ENCODE measurements at places on chromosomes 2 and 18.

GRCh38 chr2:8676921-8677645 is 4.8 kb upstream of the ID2 start:
- DNase-seq = no peak

- no peak for DNase-seq
Measured at GRCh38 chr2:213238753-213239495, 45.3 kb upstream of the SPAG16 start.

DNA sequence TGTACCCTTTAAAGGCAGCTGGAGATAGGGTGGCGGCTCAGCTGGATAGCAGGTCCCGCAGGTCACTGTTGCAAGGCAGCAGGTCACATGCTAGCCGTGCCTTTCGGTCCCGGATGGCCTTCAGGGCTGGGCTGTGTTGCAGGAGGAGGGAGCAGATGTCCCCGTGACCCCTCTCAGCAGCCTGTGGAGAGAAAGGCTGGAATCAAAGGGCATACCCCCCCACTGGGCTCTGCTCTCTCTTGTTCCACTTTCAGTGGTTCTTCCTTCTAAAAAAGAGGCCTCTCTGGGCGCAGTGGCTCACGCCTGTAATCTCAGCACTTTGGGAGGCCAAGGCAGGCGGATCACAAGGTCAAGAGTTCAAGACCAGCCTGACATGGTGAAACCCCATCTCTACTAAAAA is 4.4 kb upstream of the ANKRD23 start:
- DNase-seq = no peak

DNA sequence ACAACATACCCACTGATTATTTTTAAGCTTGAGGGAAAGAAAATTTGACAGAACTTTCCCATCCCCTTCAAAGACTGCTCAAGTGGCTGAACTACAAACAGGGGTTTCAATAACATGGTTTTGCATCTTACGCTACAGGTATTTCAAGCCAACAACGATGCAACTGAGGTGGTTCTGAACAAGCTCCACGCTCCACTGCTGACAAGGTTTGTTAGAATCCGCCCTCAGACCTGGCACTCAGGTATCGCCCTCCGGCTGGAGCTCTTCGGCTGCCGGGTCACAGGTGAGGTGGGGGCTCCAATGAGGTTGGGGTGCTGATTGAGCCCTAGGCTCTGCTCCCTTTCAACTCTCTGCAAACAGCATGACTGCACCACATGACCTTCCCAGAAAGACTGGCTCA is 58.1 kb downstream of the NRP2 start:
- no peak for DNase-seq

DNA sequence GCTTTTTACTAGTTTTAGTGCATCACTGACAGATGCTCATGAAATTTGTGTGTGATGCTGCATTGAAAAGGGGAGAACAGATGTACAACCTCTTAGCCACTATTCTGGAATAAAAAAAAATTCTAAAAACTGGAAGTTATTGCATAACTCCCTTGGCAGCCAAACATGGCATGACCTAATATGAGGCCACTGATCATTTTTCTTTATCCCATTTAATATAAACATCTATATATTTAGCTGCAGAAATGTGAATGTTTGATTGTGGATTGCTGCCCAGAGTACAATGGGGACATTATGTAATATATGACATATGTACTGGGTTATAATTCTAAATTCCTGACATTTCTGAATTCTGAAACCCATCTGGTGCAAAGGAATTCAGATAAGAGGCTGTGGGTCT is 86.5 kb downstream of the CDCA7 start:
- DNase-seq = no peak

- no peak for DNase-seq
Measured at GRCh38 chr18:44599412-44599811, 81.3 kb upstream of the SETBP1 start.

DNA sequence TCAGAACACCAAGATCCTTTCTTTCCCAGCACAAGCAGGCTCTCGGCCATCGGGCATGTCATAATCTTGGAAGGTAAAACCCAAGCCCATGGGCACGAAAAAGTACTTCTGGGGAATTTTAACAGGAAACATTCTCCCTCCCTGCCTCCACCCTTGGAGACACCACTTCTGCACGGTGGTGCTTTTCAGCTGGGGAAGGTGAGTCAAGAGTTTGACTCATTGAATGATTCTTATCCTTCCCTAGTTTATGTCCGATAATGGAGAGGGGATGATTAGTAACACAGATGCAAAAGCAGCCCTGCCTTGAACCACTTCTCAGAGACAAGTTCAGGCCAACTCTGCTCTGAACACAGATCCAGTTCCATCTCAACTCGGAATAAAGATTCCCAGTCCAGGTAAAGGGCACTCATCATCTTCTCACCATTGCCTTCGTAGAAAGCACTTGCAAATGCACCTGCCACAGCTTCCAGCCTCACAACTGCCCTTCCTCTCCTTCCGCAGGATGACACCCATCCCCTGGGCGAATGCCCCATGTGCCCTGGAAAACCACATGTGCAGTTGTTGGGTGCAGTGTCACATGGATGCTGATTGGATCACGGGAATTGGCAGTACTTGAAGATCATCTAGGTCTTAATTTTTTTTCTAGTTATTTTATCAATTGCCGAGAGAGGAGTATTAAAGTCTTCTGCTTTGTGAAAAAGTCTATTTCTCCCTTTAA is 136.2 kb downstream of the PXDN start:
- no peak for DNase-seq

GRCh38 chr2:150212722-150213171 is 274.7 kb downstream of the RND3 start:
- no peak for DNase-seq

- DNase-seq = no peak
Measured at GRCh38 chr2:70870790-70871189, 35.2 kb upstream of the CD207 start.

- no peak for DNase-seq
Measured at GRCh38 chr2:14199040-14199439, 433.5 kb upstream of the LRATD1 start.

DNA sequence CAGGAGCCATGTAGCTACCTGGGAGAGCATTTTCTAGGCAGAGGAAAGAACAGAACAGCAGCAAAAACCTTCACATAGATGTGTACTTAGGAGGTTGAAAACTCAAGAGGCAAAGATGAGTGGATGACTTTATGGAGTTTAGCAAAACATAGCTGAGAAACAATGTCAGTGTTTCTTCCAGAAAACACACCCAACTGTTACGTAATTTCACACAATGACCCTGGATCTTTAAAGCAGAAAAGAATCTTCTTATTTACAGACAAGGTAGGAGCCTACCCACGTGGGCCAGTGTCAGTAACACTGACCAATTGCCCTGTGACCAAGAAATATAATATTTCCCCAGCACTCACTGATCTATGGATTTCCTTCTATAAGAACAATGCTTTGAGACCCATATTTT is 254.6 kb downstream of the CDH20 start:
- DNase-seq = no peak

- DNase-seq = no peak
Measured at GRCh38 chr2:211390536-211391188, 834.3 kb downstream of the CPS1 start.

DNA sequence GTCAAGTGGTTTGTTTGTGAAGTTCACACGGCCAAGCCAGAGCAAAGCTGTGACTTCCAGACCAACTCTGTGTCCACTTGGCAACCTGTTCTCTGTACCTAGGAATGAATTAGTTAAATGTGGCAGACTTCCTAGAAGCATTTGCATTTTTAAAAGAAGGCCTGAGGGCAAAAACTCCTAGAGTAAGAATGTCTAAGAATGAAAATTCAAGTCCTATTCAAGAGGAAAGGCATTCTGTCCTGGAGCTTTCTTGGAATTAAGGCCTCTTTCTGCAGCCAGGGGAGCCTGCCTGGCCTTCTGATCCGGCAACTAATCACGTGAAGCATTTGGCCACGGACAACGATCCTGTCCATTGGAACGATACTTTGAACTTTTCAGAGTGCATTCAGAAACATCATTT is 155.0 kb downstream of the SETBP1 start:
- no peak for DNase-seq

DNA sequence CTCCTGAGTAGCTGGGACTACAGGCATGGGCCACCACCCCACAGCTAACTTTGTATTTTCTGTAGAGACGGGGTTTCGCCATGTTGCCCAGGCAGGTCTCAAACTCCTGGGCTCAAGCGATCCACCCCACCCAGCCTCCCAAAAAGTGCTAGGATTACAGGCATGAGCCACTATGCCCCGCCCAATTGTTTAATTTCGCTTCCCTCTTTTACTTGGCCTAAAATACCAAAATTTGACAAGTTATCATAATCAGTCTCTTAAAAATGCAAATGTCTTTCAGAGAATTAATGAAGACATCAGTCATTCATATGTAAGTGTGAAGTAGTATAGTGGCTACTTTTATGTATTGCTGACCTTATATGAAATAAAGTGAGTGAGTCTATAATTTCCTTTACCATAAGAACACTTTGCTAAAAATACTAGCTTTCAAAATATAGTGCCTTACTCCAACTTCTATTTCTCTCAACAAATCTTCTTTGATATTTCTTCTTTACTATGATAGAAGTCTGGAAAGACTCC is 9.8 kb downstream of the FBXO11 start:
- no peak for DNase-seq

DNA sequence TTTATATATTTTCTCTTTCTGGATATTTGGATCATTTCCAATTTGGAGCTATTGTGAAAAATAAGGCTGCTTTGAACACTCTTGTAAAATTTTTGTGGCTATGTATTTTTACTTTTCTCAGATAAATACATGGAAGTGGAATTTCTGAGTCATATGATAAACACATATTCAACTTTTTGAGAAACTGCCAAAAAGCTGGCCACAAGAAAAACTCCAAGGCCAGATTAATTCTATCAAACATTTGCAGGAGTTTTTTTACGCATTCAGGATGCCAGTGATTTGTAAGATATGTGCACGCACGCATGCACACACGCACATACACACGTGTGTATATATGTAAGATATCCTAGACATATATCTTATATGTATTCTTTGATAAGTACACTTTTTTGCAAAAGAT is 477.5 kb upstream of the SPHKAP start:
- DNase-seq = no peak

DNA sequence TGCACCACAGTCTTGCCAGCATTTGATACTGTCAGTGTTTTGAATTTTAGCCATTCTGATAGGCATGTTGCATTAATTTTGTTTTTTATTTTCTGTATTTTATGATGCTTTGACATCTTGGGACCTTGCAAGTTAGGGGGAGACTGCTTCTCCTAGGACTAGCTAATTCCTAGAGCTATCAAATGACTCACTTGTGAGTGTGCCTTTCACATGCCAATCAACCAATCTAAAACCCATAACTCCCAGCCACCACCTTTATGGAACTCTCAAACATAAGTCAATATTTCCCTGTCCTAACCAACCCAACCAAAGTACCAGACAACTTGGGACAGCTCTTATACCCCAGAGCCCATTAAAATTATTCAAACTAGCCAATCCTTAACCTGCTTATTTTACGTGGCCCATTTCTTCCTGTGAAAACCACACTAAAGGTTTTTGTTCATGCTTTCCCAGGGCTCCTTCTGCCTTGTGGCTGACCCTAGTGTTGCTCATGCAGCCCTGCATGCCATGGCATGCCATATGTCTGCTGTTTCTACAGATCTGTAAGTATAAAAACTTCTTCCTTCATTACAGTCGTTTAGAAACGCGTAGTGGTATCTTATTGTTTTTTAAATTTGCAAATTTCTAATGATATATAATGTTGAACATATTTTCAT is 230.1 kb downstream of the GPD2 start:
- DNase-seq = no peak

GRCh38 chr2:200297989-200298388 is 8.5 kb upstream of the SPATS2L start:
- no peak for DNase-seq

DNA sequence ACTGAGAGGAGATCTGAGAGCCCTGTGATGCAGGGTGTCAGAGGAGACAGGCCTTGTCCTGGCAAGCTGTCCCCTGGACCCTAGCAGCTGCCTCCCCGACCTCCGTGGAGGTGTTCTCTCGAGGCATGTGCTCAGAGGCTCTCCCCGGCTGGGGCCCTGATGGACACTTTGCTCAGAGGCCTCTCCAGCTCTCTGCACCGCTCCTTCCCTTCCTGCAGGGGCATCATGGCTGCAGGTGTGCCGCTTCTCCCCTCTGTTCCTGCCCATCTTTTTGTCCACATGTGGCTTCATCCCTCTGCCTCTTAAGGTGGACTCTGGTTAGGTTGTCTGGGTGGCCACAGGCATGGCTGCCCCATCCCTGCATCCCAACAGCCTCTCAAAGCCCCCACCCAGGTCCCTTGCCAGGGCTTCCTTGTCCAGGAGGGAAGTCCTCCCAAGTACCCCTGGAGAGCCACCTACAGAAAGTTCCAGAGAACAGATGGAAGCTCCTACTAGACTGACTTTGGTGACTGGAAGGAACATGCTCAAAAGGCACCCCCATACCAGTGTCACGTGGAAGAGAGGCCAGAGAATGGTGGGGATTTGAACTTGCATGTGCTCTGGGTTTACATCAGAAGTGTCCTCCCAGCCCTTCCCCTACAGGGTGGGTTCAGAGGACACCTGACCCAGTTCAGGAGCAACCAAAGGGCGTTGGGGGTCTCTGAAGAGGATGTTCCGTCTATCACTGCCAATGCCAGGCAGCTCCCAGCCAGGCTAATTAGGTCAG is 120.4 kb downstream of the KLHL29 start:
- DNase-seq = no peak

- no peak for DNase-seq
Measured at GRCh38 chr2:216151313-216152025, 42.3 kb downstream of the XRCC5 start.

DNA sequence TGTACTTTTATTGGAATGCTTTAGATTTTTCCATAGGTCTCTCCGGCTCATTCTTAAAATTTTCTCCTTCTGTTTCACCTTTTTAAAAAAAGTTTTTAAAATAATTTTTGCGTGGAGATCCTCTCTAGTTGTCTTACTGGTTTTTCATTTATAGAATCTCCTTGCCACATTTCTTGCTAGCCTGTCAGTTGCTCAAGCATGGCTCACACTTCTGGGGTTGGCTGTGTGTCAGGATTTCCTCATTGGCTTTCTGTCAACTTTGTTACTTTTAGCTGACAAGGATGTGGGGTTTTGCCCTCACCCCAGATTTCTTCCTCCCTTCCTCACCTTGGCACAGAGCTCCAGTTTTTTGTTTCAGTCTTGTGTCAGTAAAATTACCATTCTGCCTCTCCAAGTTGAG is 124.6 kb downstream of the ZNF407 start:
- DNase-seq = no peak

GRCh38 chr2:179348906-179349305 is 84.3 kb upstream of the SESTD1 start:
- DNase-seq = no peak

GRCh38 chr2:126950504-126950903 is 51.8 kb downstream of the TEX51 start:
- no peak for DNase-seq

DNA sequence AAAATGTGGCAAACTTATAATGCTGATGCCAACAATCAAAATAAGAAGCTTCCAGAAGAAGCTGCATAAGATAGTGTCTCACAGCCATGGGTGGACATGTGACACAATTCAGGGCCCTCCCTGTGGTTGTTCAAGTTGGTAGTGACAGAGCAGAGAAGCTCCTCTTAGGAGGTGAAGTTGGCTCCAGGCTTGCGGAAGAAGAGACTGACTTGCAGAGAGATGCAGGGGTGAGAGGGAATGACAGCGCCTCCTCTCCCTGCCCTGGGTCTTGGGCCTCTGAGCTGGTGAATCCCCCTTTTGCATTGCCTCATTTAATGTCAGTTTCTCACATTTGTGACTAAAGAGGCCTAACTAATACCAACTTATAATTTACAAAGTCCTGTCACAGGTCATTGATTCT is 23.0 kb upstream of the RHOB start:
- no peak for DNase-seq
